PC-9 (cell line): ENCODE measurements at places on chromosomes 6 and 20. TPM values are rescaled to one million over a fixed set of nuclear protein-coding genes. Genes with fewer than 3 reads are reported as not detected.

ASF1A gene
- 25.7 and 39.5 TPM in 2 replicates for total RNA-seq

DZANK1 gene
- 4.4 and 7.3 TPM in 2 replicates for total RNA-seq

ID4 gene
- 4.4 and 5.9 TPM in 2 replicates for total RNA-seq

IRF4 gene
- total RNA-seq = not detected in 2 replicates

MRAP2 gene
- total RNA-seq = not detected in 2 replicates

SLC44A4 gene
- total RNA-seq = 44.4 and 44.9 TPM in 2 replicates

SPAG4 gene
- 14.1 and 22.9 TPM in 2 replicates for total RNA-seq

ZNF334 gene
- total RNA-seq = 3.7 and 3.8 TPM in 2 replicates

OR2H2 gene
- not detected in 2 replicates for total RNA-seq

JPH2 gene
- 41.1 and 58.8 TPM in 2 replicates for total RNA-seq

- no peak for DNase-seq
- no peak overlapping the region for H3K4me3 ChIP-seq
- peaks cover 35% of the 10 kb centered on the region for H3K36me3 ChIP-seq
- no peak overlapping the region for H3K27ac ChIP-seq
Observed at GRCh38 chr6:150953851-150954250, 88.3 kb downstream of the MTHFD1L start.

DNA sequence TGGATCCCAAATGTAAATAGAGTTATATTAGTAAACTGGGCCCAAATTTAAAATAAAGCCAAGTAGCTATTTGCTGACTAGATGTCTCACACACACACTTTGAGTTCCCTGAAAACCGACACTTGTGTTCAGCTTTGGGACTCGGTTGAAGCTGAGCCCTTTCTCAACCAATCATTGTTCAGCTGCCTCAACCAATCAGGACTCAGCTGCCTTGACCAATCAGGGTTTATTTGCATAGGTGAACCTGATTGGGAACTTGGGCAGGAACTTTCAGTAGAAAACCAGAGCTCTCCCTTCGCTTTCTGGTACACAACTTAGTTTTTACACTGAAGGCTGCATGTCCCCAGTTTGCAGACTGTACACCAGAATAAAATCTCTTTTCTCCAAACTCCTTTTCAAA, 301.7 kb downstream of the FOXA2 start:
- H3K36me3 ChIP-seq = no peaks in the 10 kb centered on the region
- peaks cover 46% of the 10 kb centered on the region for H3K27me3 ChIP-seq
- no peak for DNase-seq
- no peak overlapping the region for H3K4me3 ChIP-seq
- H3K4me1 ChIP-seq = no peaks in the 10 kb centered on the region
- no peak overlapping the region for H3K27ac ChIP-seq

- no peaks in the 10 kb centered on the region for H3K36me3 ChIP-seq
- peak overlapping the region; percentile 60 for H3K27ac ChIP-seq
- DNase-seq = peak; percentile 68
- H3K27me3 ChIP-seq = no peaks in the 10 kb centered on the region
- peak overlapping the region; percentile 69 for H3K4me3 ChIP-seq
Observed at GRCh38 chr6:26554697-26555504, 16.7 kb downstream of the HMGN4 start.

DNA sequence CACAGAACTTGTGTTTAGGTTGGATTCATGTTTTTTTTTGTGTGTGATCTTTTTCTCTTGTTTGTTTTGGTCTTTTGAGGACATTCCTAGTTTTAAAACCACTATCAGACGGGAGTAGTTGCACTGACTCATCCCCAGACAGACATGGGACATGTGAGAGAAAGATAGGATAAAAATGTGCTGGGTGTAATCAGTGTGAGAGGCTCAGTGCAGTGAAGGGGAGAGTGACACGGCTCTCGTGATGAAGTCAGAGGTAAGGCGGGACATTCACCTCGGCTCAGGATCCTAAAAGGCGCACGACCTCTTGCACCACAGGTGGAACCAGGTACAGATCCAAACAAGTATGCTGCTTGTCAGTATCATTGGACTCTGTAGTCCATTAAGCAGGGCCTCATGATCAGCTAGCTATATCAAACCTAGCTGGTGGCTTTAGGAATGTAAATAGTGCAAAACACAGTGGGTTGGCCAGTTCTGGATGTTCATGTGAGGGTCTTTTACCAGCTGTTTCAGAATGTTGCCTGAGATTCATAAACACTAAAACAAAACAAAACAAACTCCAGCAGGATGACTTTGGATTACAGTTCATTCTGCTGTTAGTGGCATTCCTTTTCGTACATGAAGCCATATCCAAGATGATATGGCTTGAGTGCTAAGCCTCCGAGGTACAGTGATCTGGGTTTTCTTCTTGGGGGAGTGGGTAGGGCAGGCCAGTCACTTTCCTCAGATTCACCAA, 18.0 kb downstream of the FOXO3 start:
- peaks cover 54% of the 10 kb centered on the region for H3K4me1 ChIP-seq
- peaks cover 42% of the 10 kb centered on the region for H3K36me3 ChIP-seq
- no peaks in the 10 kb centered on the region for H3K27me3 ChIP-seq

GRCh38 chr6:74720923-74721322, 484.9 kb downstream of the COL12A1 start:
- no peak overlapping the region for H3K4me3 ChIP-seq
- no peak overlapping the region for H3K27ac ChIP-seq
- no peaks in the 10 kb centered on the region for H3K27me3 ChIP-seq
- H3K4me1 ChIP-seq = no peaks in the 10 kb centered on the region
- DNase-seq = no peak

DNA sequence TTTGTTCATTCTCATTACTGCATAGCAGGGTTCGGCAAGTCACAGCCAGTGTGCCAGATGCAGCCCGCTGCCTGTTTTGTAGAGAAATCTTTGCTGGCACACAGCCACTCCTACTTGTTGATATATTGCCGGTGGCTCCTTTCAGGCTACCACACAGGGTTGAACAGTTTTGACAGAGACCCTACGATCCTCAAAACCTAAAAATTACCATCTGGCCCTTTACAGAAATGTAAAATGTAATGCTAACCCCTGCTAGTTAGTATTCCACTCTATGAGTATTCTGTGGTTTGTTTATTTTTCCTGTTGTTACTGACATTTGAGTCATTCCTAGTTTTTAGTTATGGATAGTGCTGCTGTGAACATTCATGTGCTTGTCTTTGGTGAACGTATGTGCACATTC, 11.5 kb downstream of the DHX35 start:
- peaks cover 30% of the 10 kb centered on the region for H3K36me3 ChIP-seq
- DNase-seq = no peak
- no peak overlapping the region for H3K4me3 ChIP-seq
- peaks cover 8% of the 10 kb centered on the region; the same call in 1 of the 2 replicates for H3K4me1 ChIP-seq
- H3K27ac ChIP-seq = no peak overlapping the region

DNA sequence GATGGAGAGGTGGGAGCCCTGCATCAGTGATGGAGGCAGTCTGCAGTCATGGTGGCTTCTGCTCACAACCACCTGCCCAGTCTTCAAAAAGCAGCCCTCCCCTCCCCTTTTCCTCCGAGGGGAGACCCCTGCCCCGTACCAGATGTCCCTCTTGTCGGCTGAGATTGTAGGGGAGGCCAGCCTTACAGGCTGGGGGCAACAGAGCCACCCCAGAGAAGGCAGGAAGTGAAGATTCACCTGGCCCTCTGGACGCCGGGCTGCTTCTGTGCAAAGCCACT, 4.5 kb downstream of the TNFRSF6B start:
- 0 out of 2 replicates have a peak overlapping the region, but pooled peaks have one; percentile 5 for H3K27ac ChIP-seq
- H3K36me3 ChIP-seq = peaks cover 17% of the 10 kb centered on the region
- no peak overlapping the region for H3K4me3 ChIP-seq
- no peaks in the 10 kb centered on the region for H3K27me3 ChIP-seq
- peaks cover 22% of the 10 kb centered on the region for H3K4me1 ChIP-seq

GRCh38 chr6:111721753-111722154, 116.1 kb upstream of the TRAF3IP2 start:
- H3K27me3 ChIP-seq = no peaks in the 10 kb centered on the region
- H3K4me3 ChIP-seq = no peak overlapping the region
- DNase-seq = no peak
- peaks cover 12% of the 10 kb centered on the region for H3K4me1 ChIP-seq
- H3K36me3 ChIP-seq = no peaks in the 10 kb centered on the region

DNA sequence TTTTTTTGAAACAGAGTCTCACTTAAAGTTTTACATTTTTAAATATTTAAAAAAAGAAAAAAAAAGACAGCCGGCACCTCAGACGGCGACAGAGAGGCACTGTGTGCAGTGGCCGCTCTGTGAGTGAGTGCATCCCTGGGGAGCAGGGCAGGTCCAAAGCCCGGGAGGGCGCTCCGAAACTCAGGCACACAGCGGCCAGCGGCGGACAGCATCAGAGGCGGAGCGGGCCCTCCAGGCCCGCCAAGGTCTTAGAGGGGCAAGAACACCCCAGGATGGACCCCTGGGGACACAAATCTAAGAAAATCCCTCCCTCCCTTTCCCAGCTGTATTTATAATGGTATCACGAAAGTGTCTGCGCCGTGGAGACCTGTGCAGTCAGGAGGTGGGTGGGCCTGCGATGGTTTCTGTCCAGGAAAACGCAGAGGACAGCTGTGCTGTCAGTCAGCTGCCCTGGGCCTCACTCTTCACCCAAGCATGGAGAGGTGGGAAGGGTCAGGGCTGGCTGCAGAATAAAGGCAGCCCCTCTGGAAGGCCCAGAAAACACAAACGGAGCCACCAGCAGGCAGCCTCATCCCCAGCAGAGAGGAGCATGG, 43.8 kb downstream of the TAF4 start:
- no peak overlapping the region for H3K4me3 ChIP-seq
- H3K36me3 ChIP-seq = no peaks in the 10 kb centered on the region
- DNase-seq = no peak
- no peak overlapping the region for H3K27ac ChIP-seq

- no peaks in the 10 kb centered on the region for H3K4me1 ChIP-seq
- DNase-seq = no peak
- H3K36me3 ChIP-seq = no peaks in the 10 kb centered on the region
Observed at GRCh38 chr20:19552221-19553180, 205.6 kb upstream of the RIN2 start.

GRCh38 chr6:20254295-20254694, 42.0 kb upstream of the MBOAT1 start:
- no peaks in the 10 kb centered on the region for H3K27me3 ChIP-seq
- no peak overlapping the region for H3K27ac ChIP-seq
- no peak for DNase-seq
- H3K4me3 ChIP-seq = no peak overlapping the region

DNA sequence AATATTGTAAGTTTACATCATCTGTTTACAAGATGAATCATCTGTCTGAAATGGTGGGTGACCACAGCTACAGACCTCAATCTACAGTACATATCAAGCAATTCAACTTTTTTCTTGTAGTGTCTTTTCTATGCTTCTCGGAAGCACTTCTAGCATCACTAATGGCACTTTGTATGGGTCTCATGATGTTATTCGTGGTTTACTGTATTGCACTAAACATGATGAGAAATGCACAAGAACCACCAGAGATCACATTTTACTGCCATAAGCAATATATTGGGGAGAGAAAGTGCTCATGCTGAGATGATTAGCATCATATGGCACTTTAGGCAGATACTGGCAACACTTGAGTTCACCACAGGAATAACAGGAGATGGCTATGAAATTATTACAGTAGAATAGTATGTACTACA, 15.4 kb upstream of the BTBD3 start:
- H3K4me3 ChIP-seq = no peak overlapping the region
- no peaks in the 10 kb centered on the region for H3K27me3 ChIP-seq
- H3K36me3 ChIP-seq = no peaks in the 10 kb centered on the region
- H3K4me1 ChIP-seq = peaks cover 17% of the 10 kb centered on the region

DNA sequence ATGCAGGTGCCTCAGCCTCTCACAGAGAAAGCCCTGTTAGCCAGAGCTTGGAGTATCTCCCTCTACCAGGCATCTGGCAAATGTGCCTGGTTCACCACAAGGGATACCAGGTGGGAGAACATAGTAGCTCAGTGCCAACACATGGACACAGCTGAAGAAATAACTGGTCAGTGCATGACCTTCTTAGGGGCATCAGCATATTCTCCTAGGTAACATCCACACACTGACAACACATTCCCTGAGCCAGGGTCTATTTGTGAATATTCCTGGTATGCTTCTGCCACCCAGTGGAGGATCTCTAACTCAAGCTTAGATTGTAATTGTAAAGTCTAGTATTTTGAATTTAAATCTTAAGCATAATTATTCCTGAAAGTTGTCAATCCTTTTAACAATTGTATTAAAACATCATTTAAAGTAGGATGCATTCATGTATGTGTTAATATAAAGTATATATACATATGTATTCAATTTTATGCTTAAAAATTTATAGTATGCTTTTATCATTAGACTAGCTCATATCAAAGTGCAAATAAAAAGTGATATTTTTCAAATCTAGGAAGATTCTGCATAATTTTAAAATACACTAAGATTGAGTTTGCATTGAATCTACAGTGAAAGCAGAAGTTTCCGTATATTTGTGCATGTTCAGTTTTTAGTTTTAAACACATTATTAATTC, 45.3 kb upstream of the COL21A1 start:
- H3K4me3 ChIP-seq = no peak overlapping the region
- H3K27ac ChIP-seq = no peak overlapping the region
- H3K27me3 ChIP-seq = no peaks in the 10 kb centered on the region
- H3K36me3 ChIP-seq = no peaks in the 10 kb centered on the region

DNA sequence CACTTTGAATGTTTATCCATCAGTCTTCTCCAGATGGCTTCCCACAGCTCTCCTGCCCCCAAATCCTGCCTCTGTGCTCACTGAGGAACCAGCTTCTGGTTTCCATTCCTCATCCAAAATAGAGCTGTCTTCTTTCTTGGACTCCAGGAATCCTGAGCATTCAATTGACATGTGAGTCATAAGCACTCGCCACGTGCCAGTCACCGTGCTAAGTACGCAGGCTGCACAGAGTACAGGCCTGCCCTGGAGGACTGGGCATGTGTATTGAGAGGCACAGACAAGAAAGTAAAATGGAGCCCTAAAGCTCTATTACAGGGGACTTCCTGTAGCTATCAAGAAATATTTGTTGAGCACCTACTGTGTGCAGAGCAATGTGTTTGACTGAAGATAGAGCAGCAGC, 39.7 kb upstream of the LRFN2 start:
- no peaks in the 10 kb centered on the region for H3K36me3 ChIP-seq
- no peak overlapping the region for H3K27ac ChIP-seq
- H3K27me3 ChIP-seq = peaks cover 40% of the 10 kb centered on the region
- H3K4me3 ChIP-seq = no peak overlapping the region
- H3K4me1 ChIP-seq = no peaks in the 10 kb centered on the region

GRCh38 chr6:4853782-4854511, 77.7 kb downstream of the CDYL start:
- H3K27ac ChIP-seq = no peak overlapping the region
- DNase-seq = peak; percentile 17
- peaks cover 4% of the 10 kb centered on the region for H3K4me1 ChIP-seq
- no peaks in the 10 kb centered on the region for H3K27me3 ChIP-seq
- no peak overlapping the region for H3K4me3 ChIP-seq

DNA sequence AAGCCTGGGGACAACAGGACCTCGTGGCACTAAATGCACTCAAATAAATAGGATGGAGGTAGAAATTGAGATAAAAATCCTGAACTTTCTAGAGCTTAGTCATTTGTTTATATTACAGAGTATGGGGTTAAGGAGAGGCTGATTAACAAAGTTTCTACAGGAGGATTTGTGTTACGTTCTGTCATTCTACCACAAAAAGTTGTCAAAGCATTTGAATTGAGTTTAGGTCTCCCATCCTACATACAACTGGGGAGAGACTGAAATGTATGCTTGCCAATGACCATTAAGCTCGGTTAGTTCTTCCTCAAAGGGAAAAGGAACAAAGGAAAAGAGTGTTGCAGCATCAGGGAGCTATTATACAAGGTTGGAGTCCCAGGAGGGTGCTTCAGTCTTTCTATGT, 597.9 kb downstream of the COL12A1 start:
- H3K27ac ChIP-seq = no peak overlapping the region
- no peaks in the 10 kb centered on the region for H3K27me3 ChIP-seq
- peaks cover 22% of the 10 kb centered on the region for H3K4me1 ChIP-seq
- no peak for DNase-seq
- no peaks in the 10 kb centered on the region for H3K36me3 ChIP-seq
- no peak overlapping the region for H3K4me3 ChIP-seq

GRCh38 chr6:29816030-29816429, 11.6 kb upstream of the HLA-G start:
- H3K4me3 ChIP-seq = no peak overlapping the region
- no peaks in the 10 kb centered on the region for H3K27me3 ChIP-seq
- DNase-seq = no peak
- peaks cover 10% of the 10 kb centered on the region for H3K4me1 ChIP-seq
